Inflammatory macrophage treated with lipopolysaccharide for 1 hour (primary cell): ENCODE measurements at places on chromosomes 7 and 10.

DNA sequence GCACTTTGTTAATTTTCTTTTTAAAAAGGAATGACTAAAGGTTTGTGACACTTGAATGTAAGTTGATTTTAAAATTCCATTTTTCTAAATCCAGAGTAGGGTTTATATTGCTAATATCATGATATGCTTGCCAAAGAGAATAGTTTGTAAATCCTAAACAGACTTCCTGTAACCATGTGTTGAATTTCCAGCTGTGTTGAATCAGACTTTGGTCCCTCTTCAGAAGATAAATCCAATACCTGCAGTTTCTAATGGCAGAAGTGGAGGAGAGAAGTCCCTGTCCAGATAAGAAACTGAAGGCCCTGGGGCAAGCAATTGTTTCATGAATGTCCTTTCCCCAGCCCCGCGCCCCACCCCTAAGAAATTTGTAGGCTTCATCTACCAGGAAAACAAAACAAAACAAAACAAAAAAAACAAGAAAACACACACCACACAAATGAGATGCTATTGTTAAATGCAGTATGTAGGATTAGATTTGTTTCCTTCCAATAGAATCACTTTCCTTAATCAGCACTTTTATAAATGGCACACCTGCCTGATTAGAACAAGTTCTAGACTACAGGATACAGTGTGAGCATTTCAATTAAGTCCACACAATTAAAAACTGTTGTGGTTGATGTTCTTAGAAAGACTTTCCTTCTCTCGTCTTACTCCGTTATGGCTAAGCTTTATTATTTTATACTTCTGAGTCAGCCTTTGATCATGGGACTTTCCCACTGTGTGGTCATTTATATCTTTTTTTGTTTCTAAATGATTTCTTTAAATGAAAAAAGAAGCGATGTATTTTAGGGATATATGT lies 122.8 kb downstream of the KAT6B start:
- no peak for DNase-seq

DNA sequence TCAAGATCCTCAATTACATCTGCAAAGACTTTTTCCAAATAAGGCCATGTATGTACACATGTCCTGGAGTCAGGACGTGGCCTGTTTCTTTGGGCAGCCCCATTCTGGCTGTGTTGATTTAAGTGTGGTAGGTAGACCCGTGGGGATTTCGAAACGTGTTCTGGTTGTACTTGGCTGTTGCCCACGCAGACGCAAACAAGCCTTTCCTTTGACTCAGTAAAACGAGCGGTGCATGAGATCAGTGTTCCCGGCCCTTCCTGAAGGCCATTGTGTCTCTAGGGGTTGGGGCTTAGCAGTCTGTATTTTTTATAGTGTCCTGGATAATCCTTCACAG lies 64.8 kb upstream of the DNAJB6 start:
- peak; percentile 19 for DNase-seq

GRCh38 chr7:70031245-70031644 lies 433.0 kb downstream of the AUTS2 start:
- DNase-seq: no peak

DNA sequence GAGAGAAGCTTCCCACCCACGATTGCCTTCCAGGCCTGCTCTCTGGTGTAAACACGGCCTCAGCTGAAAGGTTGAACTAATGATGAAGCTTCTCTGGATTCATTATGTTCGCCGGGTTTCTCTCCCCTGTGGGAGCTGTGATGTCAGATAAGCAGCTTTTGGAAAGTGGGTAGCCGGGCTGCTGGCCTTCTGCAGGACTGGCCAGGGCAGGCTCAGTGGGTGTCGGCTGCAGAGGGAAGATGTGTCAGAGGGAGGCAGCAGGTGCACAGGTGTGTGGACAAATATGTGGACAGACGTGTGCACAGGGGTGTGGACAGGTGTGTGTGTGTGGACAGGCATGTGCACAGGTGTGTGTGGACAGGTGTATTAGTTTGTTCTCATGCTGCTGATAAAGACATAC lies 28.5 kb upstream of the PSMG3 start:
- no peak for DNase-seq
